HFF-Myc (cell line): ENCODE measurements at places on chromosomes 3 and 15.

GRCh38 chr3:88926221-88926620 lies 181.2 kb upstream of the EPHA3 start:
- no peak for DNase-seq

GRCh38 chr15:28043691-28044091 lies 55.4 kb downstream of the OCA2 start:
- DNase-seq = no peak

- no peak for DNase-seq
These were observed 29.0 kb upstream of the OSBPL11 start for GRCh38 chr3:125624341-125624740.

DNA sequence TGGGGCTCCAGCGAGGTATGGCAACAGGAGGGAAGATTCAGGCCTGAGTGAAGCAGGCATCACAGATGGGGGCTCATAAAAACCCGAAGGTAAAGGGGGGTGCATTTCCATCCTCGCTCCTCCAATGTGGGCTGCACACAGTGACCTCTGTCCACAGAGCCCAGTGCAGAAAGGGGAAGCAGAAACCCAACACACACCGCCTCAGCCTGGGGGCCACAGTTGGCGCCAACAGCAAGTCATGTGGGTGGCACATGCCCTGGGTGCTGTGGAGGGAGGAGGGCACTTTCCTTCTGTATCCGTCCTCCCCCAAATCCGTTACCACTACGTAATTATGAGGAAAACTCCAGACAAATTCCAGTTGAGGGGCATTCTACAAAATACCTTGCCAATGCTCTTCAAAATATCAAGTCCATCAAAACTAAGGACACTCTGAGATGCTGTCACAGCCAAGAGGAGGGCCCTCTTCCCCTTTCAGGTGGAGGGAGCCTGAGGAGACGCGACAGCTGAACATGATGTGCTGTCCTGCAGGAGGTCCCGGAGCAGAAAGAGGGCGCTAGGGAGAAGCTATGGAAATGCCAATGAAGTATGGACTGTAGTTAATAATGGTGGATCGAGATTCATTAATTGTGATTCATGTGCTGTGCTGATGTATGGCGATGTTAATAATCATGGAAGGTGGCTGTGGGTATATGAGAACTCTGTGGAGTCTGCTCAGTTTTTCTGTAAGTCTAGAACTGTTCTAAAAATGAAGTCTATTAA lies 16.4 kb downstream of the APBA2 start:
- DNase-seq = no peak

- no peak for DNase-seq
These were observed 71.7 kb downstream of the TTC23 start for GRCh38 chr15:99177679-99178078.

GRCh38 chr15:88563638-88564037 lies 17.2 kb upstream of the DET1 start:
- no peak for DNase-seq

DNA sequence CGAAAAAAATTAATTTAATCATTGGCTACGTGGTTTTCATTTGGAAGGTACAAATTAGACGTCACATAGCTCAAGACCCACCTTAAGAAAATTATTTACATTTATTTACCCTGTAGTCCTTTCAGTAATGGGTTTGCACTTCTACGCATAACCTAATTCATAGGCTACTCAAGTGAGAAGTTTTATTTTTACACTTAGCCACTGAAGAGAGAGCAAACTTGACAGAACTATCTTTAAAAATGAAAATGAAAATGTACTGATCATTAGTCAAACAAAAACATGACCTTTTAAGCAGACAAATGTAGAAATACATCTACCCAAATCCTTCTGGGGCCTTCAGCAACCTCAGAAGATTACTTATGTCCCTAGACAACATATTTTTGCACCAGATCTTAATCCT lies 269.4 kb upstream of the TTC14 start:
- DNase-seq = no peak

DNA sequence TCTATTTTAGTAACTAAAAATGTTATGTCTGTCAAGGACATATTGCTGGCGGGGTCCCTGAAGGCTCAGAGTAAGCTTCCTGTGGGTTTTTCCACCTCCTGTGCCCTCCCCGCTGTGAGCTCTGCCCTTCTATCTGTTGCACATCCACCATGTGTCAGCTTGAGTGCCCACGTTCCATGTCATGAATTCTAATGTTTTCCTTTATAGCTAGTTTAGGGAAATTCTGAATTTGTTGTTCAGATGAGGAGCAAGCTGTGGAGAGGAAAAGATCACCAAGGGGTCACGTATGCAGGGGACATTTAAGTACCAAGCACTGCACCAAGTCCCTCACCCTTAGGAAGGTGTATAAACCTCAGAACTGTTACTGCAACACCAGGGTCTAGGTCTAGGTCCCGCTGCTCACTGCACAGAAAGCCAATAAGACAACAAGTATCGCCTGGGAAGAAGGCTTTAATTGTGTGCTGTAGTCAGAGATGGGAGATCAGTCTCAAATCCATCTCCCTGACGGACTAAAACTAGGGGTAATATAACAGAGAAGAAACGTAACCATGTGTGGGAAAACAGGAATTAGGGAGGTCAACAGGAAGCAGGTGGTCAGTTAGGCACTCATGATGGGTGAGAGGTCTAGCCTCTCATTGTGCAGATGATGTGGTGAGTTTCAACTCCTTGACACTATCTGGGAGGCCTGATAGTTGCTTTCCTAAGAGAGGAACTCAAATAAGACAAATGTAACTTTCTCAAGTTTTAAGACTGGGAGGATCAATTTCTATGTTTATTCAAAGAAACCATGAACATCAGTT lies 9.7 kb downstream of the GP9 start:
- DNase-seq = no peak

- no peak for DNase-seq
These were observed 7.1 kb downstream of the LRRK1 start for GRCh38 chr15:100926258-100926657.

DNA sequence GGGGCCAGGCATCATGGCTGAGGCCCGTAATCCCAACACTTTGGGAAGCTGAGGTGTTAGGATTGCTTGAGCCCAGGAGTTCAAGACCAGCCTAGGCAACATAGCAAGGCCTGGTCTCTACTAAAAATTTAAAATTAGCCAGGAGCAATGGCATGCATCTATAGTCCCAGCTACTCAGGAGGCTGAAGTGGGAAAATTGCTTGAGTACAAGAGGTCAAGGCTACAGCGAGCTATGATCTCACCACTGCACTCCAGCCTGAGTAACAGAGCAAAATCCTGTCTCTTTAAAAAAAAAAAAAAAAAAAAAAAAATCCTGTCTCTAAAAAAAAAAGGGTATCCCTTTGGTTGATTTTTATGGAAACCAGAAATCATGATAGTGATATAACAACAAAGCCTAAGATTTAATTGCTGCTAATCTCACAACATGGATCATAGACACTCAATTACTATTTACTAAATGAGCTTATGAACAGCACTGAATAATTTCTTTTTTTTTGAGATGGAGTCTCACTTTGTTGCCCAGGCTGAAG lies 12.1 kb downstream of the PCLAF start:
- no peak for DNase-seq

- DNase-seq = no peak
These were observed 976.0 kb downstream of the ROBO1 start for GRCh38 chr3:78791753-78792152.

DNA sequence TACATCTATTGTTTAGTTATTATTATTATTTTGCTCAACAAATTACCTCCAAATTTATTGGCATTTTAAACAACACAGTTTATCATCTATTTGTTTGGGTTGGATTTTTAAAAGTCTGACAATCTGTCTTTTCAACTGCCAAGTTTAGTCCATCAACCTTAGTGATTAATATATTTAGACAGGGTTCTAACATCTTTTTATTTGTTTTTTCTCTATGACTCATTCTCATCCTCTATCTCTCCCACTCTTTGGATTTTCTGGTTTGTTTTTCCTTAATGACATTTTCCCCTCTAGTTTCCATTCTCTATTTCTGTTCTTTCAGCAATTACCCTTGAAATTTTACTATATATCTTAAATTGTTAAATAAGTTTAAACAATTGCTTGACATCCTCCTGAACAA lies 41.9 kb downstream of the EMC4 start:
- DNase-seq = no peak

GRCh38 chr15:100043692-100044091 lies 298.1 kb downstream of the ADAMTS17 start:
- no peak for DNase-seq

DNA sequence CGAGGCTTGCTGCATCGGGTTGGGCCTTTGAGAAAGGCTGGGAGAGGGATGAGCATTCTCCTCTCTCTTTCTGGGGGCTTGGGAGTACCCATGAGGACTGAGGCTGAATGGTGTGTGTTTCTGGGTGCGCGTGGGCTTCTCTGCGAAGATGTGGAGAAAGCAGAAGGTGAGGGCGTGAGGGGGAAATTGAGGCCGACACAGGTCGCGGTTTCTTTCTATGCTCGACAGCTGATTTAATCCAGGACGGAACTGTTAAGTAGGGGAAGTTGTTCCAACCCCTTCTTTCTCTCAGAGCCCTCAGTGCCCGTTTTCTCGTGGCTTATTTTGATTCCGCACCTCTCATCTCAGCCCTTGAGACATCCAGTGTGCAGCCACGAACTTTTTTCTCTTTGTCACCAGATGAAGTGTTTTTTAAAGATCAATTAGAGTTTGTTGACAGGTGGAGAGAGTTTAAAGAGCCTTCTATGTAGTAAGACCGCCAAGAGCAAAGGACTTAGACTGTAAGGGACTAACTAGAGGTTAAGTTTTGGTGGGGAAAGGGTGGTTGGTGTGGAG lies 711 bp downstream of the STARD9 start:
- no peak for DNase-seq

GRCh38 chr15:41966920-41967465 lies 5.4 kb downstream of the EHD4 start:
- DNase-seq = no peak

DNA sequence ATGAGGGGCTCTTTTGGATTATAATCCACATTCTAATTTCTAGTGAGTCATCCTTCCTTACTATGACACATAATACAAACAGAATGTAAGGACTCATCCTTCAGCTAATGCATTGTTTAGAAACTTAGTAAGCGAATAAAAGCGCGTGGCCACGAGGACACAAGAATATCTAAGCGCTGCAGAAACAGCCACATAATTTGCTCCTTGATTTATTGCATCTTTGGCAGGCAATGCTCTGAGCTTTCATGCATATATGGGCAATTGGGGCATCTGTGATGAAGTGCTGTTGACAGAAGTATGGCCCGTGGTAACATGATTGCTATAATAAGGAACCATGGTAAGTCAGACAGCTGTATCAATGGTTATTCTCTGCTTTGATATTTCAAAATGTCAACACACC lies 191.3 kb upstream of the ZNF385D start:
- DNase-seq = no peak

- no peak for DNase-seq
These were observed 692.9 kb downstream of the ZPLD1 start for GRCh38 chr3:103127737-103128136.

DNA sequence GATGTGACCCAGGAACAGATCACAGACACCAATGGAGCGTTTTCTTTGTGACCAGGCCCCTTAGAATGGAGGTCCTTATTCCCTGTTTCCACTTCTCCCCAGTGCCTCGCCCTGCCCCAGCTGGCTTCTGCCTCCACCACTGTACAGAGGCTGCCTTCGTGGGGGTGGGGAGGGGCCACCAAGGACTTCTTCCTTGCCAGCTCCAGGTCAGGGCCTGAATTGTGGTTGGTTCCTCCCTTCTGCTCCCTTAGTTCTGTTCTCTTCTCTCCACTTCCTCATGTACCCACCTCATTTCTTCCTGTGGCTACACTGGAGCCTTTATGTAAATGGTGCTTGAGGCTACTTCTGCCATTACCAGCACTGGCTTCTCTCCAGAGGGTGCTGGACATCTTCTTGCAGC lies 16.4 kb downstream of the TGM4 start:
- DNase-seq = no peak

- no peak for DNase-seq
These were observed 280.8 kb downstream of the SHQ1 start for GRCh38 chr3:72567474-72567873.
